Right ventricle myocardium inferior (tissue), 1 donor: ENCODE measurements at places on chromosomes 3 and 15. TPM values are rescaled to one million over a fixed set of nuclear protein-coding genes. Genes with fewer than 3 reads are reported as not detected.

Gene SLC9C1
- total RNA-seq: 0.95 TPM

Gene ROPN1
- not detected for total RNA-seq

Gene PIGZ
- 2.8 TPM for total RNA-seq

Gene SLC27A2
- total RNA-seq: not detected

Gene ZNF774
- 4.6 TPM for total RNA-seq

Gene ROPN1B
- total RNA-seq: 4.6 TPM

GRCh38 chr3:107904536-107905066 lies 186.2 kb downstream of the CD47 start:
- DNase-seq: no peak

DNA sequence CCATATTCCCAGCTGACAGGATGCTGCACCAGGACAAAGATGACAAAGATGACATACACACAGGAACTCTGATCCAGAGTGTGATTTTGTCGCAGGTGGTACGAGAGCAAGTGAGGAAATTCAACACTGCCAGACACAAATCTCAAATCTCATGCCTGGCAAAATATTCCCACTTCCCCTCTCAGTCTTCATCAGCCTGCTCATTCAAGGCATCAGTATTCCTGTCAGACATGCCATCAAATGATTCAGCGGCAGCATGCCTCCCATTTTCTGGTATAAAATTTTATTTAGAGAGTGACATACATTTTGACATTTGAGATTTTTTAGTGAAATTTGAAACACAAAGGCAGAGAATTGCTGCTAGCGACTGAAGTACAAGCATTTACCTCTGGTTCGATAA lies 228.1 kb upstream of the LMCD1 start:
- no peak for DNase-seq

DNA sequence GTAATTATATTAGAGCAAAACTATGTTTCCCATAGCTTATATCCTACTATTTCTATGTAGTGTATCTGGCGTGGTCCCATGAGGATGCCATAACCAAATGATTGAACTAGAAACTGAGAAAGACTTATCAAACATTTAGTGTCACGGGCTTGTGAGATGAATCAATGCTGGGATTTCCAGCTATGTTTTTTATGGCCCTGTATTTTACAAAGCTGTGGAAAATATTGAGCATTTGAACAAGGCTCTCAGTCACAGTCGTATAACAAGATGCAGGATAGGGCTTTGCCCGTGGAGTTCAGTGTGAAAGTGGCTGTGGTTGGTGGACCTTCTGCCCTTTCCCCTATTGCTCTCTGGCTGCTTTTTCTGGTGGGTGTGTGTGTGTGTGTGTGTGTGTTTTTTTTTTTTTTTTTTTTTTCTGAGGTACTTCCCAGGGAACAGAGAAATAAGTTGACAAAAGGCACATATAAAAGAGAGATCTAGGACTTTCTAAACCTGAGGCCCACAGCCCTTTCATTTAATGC lies 60.7 kb downstream of the CACNA1D start:
- no peak for DNase-seq

DNA sequence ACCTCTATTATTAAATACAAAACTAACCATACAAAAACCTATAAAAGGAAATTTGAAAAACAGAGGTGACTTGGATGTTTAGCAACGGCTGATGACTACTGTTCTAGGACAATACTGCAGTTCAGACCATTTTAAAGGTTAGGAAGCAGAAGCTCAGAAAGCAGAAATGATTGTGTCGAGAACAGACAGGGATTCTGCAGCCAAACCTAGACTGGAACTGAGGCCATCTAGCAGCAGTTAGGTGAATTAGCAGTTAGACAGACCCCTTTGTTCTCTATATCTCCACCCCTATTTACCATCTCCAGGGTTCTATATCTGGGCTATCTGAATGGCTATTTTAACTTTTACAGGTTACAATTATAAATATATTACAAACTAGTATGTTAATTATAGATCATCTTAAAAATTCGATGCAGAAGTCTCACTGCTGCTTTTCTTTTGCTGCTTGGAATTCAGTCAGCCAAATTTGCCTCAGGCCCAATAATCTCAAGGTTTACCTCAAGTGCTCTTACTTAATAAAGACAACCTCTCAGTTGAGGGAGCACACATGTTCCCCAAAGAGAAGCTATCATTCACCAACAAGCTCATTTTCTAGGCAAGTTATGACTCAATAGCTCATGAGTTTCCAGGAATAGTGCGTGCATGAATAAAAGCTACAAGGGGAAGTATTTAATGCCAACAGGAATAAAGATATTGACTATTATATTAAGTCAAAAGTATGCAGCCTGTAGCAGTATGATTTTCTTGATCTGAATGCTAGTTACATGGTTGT lies 9.3 kb upstream of the IL1RAP start:
- no peak for DNase-seq

DNA sequence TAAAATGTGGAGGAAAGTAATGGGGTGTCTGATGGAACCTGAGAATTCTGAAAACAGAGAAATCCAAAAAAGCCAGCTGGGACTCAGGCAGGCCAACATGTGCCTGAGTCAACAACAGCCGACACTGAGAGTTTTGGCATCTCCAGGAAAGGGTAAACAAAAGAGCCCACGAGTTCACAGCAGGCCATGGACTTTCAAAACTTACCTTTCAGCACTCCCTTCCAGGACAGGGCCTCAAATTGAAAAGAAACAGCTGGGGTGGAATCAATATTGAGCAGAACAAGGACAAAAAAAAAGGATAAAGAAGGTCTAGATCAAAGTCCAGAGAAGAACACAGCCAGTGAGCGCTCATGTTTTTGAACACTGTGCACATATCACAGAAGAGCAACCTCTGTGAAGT lies 735.4 kb upstream of the GRM7 start:
- DNase-seq: no peak

DNA sequence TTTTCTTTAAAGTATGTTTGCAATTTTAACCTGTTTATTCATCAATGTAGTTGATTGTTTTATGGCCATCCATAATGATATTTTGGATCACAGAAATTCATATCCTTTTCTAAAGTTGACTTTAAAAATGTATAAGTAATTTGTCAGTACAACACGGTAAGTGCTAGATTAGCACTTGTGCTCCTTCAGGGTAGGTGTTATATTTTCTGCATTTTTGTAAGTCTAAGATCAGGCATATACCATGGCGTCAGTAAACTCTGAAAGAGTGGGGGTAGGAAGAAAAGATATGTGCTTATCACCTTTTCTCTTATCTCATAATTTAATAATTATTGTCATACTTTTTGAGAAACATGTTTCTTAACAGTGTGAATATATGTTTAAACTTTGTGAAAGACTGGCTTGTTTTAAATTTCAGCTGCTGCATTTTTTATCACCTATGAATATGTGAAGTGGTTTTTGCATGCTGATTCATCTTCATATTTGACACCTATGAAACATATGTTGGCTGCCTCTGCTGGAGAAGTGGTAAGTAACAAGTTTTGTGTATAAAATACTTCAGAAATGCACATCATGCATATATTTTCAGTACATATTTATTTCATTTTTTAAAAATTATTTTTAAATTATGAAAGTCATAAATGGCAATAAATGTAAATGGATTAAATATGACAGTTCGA lies 22.1 kb downstream of the SLC25A26 start:
- no peak for DNase-seq

DNA sequence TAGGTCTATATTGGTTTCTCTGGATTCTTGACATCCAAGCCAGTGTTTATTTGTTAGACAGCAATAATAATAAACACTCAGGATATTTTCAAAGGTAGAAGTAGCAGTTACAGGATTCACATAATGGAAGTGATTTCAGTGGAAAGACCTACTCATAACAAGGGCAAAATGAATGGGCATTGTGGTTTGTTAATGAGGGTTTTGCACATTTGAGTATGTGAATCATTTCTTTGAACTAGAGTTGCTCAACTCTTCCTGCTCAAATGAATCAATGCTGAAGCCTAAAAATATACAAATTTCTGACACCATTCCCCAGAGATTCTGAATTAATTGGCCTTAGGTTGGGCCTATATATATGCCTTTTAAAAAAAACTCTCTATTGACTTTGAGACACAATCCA lies 4.1 kb upstream of the COL6A5 start:
- no peak for DNase-seq

DNA sequence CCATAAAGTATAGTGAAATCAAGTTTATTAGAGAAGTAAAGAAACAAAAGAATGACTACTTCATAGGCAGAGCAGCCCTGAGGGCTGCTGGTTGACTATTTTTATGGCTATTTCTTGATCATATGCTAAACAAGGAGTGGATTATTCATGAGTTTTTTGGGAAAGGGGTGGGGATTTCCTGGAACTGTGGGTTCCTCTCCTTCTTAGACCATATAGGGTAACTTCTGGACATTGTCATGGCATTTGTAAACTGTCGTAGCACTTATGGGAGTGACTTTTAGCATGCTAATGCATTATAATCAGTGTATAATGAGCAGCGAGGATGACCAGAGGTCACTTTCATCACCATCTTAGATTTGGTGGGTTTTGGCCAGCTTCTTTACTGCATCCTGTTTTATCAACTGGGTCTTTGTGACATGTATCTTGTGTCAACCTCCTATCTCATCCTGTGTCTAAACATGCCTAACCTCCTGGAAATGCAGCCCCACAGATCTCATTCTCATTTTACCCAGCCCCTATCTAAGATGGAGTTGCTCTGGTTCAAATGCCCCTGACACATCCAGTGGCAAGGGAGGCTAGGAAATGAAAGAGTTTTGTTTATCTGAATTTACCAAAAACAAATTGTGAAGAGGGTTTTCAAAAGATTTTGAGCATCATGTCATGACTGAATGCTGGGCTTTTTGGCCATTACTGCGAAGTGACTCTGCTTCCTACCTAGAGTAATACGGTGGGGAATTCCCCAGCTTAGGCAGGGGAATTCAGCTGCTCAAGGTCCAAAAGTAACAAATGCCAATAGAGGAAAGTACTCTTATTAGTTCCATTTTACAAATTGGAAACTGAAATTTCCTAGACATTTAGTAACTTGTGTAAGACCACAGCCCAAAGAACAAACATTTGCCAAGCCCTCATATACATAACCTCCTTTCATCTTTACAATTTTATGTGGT lies 6.2 kb upstream of the SPSB4 start:
- DNase-seq: no peak

DNA sequence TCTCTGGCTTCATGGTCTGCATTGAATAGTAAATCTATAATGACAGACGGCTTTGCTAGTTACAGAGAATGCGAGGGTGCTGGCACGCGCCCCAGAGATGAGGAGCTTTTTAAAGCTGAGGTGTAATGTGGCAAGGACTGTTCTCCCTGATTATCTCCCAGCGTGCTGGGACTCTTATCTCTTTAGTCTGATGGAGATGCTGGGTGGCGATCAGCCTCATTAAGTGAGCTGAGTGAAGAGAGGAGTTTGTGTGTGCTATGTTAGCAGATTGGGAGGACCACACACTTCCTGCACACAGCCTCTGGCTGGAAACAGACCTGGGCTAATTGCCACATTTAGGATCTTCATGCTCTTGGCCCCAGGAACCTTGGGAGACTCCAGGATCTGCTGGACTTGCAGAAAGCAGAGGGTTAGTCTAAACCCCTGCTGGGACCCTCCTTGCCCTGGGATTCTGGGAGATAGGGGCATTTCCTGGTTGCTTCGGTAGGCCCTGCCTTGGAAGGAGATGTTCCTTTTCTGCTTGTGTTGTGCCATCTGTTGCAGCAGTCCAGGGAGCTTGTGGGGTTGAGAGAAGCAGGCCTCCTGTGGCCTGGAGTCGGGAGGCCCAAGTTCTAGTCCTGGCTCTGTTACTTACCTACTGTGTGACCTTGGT lies 15.0 kb downstream of the PDIA5 start:
- DNase-seq: no peak

DNA sequence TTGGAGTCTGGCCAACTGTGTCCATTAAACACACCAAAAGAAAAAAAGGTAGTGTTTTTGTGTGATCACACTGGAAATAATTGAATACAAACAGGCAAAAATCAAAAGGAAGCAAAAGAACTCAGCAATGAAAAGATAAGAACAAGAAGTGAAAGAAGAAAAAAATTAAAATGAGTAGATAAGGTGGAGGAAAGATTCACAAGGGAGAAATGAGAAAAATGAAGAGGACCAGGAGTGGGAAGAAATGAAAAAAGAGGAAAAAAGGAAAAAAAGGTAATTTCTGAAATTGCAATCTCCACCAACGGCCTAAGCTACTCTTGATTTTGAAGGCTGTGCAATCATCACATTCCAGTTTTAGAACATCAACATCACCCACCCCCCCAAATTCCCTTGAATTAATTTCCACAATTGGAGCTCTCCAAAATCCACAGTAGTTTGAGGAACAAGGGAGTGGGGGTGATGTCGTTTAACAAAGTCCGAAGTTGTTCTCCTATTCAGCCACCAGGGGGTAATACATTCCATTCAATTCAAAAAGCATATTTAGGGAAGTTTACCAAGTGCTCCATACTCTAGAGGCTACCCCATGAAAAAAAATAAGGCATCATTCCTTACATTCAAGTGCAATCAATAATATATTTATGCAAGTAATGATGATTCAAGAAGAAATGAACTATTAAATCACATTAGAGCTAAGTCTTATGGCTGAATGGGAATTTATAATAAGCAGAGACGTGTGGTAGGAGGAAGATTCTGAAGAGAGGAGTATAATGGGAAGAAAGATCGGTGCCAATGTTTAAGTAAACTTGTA lies 37.4 kb downstream of the ZNF860 start:
- DNase-seq: no peak

DNA sequence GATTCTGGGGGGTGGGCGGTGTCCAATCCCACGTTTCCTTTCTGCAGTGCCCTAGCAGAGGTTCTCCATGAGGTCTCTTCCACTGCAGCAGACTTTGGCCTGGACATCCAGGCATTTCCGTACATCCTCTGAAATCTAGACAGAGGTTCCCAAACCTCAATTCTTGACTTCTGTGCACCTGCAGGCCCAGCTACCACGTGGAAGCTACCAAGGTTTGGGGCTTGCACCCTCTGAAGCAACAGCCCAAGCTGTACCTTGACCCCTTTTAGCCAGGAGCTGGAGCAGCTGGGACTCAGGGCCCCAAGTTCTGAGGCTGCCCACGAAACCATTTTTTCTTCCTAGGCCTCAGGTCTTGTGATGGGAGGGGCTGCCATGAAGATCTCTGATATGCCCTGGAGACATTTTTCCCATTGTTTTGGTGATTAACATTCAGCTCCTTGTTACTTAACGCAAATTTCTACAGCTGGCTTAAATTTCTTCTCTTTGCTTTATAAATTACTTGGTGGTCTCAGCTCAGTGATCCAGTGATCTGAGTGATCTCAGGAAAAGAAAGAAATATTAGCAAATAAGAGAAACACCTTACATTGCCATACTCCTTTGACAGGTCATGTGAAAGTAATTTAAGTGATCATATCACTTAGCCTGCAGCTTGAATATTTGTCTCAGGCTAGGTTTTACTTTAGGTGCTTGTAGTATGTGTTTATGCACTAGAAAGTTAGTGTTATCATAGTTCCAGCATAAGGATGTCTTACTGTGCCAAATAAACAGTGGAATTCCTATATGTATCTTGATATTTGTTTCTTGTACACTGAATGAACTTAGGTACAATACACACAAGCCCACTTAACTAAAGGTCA lies 3.0 kb downstream of the SNAP23 start:
- DNase-seq: no peak

- no peak for DNase-seq
Observed at GRCh38 chr3:124168271-124168670, 176.3 kb upstream of the ROPN1 start.
